Activated T-cell treated with anti-CD3 and anti-CD28 coated beads for 4 hours (primary cell): ENCODE measurements at places on chromosomes 5 and 9.
A peak's percentile ranks its signal among the peaks of the same experiment; 100 is the strongest.

GRCh38 chr9:82581516-82581915 lies 481.4 kb downstream of the RASEF start:
- no peak for DNase-seq

DNA sequence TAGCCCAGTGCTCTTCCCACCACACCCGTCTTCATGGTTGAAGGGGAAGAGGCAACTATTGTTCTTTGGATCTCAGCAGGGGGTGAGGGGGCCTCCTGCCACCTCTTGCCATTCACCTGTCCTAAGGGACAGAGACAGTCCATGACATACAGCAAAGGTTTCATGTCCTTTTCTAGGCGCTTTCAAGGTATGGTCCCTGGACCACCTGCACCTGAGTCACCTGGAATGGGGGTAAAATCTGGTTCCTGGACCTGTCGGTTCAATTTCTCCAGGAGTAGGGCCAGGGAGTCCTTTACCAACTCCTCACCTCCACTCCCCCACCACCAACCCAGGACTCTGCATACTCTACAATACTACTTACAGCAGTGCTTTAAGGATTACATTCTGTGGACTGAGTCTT lies 33.5 kb upstream of the SAP30L start:
- no peak for DNase-seq

DNA sequence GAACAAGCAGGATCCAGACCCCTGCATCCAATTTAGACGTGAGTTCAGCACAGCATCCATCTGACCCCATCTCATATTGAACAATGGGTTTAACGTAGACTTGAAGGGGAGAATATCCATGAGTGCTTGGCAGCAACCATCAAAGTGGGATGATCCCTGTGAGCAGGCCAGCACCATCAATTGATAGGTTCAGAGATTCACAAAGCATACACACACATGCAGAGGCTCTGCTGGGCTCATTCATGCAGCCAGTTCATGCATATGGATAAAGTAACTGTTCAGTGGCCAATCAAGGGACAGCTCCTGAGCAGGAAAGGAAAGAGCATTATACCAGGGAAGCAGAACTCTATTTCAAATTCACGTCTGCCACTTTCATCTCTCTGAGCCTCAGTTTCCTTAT lies 24.8 kb upstream of the CPEB4 start:
- no peak for DNase-seq

- no peak for DNase-seq
These were observed 195.0 kb downstream of the ADAMTSL1 start for GRCh38 chr9:18668944-18669343.

GRCh38 chr5:114367029-114367428 lies 5.2 kb downstream of the KCNN2 start:
- DNase-seq: no peak

GRCh38 chr5:180830253-180831138 lies 27.9 kb upstream of the MGAT1 start:
- peak; percentile 55 for DNase-seq

GRCh38 chr5:15808577-15808976 lies 308.6 kb downstream of the FBXL7 start:
- DNase-seq: no peak

- DNase-seq: no peak
These were observed 22.0 kb downstream of the ADAMTS2 start for GRCh38 chr5:179323026-179323870.

DNA sequence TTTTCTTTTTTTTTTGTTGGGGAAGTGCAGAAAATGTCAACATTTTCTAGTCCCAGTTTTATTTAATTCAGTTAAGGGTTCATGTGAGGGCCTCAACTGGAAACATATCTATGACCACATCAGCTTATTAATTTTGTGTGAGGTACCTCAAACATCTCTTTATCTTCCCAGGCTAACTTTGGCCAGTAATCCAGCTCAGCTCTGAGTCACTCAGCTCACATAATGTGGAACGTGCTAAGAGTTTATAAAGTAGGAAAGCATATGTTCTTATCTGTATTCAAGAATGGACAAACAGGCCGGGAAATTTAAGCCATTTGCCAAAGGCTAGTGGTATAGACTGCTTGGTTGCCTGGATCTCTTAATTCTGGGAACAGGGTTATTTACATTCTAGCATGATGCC lies 118.4 kb downstream of the INSYN2B start:
- DNase-seq: no peak

DNA sequence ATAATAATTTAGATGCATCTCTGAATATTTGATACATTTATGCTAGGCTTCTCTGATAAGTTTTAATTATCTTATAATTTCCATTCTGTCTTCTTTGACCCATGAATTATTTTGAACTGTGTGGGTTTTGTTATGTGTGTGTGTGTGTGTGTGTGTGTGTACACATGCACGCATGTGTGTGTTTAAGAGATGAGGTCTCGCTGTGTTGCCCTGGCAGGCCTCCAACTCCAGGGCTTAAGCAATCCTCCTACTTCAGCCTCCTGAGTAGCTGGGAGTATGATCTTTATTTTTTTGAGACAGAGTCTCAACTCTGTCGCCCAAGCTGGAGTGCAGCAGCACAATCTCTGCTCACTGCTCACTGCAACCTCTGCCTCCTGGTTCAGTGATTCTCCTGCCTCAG lies 75.4 kb downstream of the NDUFAF2 start:
- no peak for DNase-seq
